ENCODE measurements at places on chromosomes 11 and 22.

DNA sequence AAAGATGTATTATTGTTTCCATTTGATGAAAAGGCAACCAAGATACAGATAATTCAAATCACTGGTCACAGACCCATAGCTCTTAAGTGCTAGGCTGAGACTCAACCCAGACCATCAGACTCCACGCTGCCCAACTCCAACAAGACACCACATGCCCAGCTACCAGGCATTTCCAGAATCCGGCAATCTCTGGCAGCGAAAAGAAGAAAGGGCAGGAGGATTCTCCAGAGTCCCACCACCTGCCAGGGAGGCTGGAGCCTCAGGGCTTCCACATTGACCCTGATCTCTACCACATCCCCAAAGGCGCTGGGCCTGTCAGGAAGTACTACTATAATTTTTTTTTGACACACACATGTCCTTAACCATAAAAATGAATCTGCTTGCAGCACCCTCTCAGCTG, 61.4 kb upstream of the ARFGAP3 start:
- no peak for DNase-seq

- no peak for DNase-seq
Measured at GRCh38 chr11:30538251-30538650, 47.9 kb downstream of the MPPED2 start.

GRCh38 chr11:74185695-74186094, 14.6 kb downstream of the PPME1 start:
- no peak for DNase-seq

DNA sequence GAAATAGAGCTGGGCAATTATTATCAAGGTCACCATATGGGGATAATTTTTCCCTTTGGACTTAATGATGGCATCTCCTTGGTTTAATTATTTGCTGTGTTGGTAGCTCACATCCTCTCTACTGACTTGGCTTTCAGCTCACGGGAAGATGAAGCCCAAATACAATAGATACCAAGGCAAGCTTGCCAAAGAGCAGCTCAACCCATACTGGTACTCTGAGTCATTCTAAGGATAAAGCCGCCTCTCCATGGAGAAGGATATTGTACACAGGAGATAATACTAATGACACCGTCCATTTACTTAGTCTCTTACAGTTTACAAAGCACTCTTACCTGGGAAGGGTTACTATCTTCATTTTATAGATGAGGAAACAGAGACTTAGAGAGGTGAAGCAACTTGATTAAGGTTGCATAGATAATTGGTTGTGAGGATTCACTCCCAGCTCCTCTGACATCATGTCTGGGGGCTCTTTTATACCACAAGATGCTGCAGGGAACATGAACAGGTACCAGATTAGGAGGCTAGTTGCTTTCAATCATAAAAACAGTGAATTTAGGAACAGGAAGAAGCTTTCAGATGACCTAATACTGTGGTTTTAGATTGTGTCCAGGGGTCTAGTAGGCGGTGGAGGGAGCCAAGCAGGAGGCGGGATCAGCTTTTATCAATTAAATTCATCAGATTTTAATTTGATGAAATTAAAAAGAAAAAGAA, 48.3 kb upstream of the PICALM start:
- DNase-seq, result no peak

DNA sequence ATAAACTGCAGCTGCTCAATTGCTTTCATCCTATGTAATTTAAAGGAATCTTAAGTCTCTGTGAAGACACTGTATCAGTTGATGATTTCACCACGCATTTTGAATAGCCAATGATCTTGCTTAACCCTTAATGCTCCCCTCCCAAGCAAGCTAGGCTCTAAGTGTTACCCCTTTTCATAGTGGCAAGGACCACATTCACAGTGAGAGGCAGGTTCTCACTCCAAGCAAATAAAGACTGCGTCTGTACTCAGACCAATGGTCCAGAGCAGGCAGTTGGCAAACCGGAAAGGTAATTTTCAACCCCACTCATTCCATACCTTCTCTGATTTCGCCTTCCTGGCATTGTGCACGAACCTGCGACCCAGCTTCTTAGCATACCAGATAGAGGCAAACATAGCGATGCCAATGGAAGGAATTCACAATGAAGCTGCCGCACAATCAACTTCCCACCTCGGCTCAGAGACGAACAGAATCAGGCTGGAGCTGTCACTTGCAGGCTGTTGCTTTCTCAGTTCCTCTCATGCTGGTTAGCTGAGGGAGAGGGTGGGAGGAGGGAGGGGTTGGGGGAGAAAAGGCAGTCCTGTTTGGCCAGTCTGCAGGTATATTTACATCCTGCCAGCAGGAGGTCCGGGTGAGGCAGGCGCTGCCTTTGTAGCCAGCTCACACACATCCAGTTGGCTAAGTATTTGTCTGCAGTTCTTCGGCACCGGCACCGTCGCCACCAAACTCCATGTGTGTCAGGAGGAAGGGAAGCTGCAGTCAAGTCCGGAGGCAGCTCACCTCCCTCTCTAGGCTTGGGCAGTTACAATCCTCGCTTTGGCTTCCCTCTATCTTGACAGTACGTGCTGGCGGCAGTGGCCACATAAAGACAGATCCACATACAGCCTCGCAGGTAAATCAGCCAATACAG, 1151.2 kb upstream of the CCDC90B start:
- no peak for DNase-seq

GRCh38 chr11:96235751-96236150, 107.2 kb downstream of the MAML2 start:
- no peak for DNase-seq

GRCh38 chr11:110366291-110366690, 63.5 kb upstream of the FDX1 start:
- no peak for DNase-seq

DNA sequence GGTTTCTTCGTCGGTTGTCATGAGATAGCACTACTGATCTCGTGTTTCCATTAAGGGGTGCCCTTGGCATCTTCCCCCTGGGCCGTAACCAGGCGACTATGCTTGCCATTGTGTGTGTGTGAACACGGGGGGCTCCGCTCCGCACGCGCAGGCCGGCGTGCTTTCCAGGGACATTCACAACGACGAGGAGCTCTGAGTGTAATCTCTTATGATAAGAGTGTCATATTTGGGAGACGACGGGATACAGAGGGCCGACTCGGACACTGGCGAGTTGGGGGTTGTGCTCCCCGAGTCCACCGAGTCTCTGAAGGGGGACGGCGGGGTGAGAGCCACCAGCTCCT, 170.9 kb upstream of the CTSC start:
- DNase-seq, result no peak

DNA sequence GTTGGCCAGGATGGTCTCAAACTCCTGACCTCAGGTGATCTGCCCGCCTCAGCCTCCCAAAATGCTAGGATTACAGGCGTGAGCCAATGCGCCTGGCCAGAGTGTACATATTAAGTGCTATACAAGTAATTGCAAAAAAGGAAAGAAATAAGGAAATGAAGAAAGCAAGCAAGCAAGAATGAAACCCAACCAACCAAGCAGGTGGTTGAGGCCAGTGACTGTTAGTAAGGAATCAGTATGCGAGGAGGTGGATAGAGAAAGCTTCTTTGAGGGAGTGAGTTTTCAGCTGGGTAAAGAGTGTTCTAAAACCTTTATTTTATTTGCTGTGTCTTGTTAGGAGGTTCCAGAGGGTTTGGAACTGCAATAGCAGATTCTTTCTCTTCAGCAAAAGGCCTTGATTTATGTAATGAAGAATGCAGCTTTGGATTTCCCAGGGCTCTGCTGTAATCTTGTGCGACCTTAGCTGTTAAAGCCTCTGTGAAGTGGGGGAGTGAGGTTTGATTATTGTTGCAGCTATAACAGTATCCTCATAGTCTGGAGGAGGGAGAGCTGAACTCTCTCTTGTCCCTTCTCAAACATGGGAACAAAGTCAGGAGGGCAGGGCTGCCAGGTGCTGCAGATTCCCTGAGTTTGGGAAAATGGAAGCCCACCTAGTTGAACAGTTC, 5.7 kb downstream of the AMPD3 start:
- DNase-seq, result no peak

GRCh38 chr11:45896422-45896984, 10.6 kb downstream of the FREY1 start:
- no peak for DNase-seq

GRCh38 chr11:112226831-112227401, 688 bp downstream of the PTS start:
- DNase-seq, result no peak

GRCh38 chr11:82890936-82891335, 9.3 kb downstream of the PRCP start:
- no peak for DNase-seq

DNA sequence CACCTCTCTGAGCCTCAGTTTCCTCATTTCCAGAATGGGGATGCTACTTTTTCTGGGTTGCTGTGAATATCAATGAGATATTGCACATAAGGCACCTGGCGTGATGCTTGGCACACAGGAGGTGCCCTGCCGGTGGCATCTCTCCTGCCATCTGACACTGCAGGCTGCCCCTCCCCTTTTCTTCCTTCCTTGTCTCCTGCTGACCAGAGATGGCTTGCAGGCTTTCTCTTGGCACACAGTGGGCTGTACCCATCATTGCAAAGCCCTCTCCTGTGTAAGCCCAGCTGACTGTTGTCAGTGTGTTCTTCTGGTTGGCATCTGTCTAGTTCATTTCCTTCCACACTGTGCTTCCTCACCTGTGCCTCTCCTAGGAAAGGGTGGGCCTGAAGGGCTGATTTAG, 91.7 kb downstream of the MYO18B start:
- no peak for DNase-seq

- no peak for DNase-seq
Measured at GRCh38 chr11:35324183-35324886, 95.0 kb downstream of the SLC1A2 start.

DNA sequence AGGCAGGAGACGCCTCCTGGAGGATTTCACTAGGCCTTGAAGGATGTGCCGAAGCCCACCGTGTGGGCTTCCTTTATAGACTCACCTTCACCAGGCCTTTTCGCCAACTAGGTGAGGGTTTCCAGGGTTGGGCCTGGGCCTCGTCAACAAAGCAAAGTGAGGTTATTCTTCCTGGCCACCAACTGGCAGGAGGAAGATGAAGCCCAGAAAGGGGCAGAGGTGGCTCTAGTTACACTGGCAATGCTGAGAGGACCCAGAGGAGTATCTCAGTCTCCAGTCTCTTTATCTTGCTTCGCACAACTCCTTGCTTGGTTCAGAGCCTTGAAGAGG, 404 bp upstream of the RELT start:
- no peak for DNase-seq

DNA sequence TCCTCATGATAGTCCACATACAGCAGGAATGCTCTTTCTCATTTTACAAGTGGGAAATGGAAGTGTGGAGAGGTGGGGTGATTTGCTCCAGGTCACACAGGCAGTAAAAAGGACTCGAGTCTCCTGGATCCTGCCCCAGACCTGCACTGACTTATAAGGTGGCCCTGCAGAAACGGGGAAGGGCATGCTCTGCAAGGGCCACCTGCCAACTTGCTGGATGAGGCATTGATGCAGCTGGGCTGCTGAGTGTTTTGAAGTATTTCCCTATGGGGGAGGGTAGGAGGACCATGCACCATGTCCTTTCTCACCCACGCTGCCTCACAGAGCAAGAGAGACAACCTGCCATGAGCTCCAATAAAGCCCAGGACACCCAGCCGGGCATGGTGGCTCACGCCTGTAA, 36.9 kb downstream of the OR6Q1 start:
- no peak for DNase-seq

- no peak for DNase-seq
Measured at GRCh38 chr11:86395061-86395551, 20.4 kb downstream of the CCDC81 start.

- no peak for DNase-seq
Measured at GRCh38 chr22:37925330-37925729, 19.2 kb downstream of the MICALL1 start.

GRCh38 chr11:69066122-69067112, 17.7 kb downstream of the TPCN2 start:
- no peak for DNase-seq

GRCh38 chr11:131154351-131154750, 216.1 kb upstream of the NTM start:
- no peak for DNase-seq

- no peak for DNase-seq
Measured at GRCh38 chr11:17581036-17581731, 34.1 kb downstream of the OTOG start.

DNA sequence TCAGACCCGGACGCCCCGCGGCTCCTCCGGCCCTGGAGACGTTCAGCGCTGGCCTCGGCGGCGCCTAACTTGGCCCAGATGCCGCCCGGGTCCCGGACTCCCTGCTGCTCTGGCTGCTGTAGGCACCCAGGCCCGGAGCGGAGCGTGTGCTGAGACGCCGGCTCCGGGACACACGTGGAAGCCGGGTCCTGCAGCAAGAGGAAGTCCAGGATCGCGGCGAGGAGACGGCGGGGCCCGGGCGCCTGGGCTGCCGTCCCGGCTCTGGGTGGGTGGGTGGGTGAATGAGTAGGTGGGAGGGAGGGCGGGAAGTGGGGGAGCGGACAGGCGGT, 223 bp downstream of the WT1 start:
- no peak for DNase-seq

DNA sequence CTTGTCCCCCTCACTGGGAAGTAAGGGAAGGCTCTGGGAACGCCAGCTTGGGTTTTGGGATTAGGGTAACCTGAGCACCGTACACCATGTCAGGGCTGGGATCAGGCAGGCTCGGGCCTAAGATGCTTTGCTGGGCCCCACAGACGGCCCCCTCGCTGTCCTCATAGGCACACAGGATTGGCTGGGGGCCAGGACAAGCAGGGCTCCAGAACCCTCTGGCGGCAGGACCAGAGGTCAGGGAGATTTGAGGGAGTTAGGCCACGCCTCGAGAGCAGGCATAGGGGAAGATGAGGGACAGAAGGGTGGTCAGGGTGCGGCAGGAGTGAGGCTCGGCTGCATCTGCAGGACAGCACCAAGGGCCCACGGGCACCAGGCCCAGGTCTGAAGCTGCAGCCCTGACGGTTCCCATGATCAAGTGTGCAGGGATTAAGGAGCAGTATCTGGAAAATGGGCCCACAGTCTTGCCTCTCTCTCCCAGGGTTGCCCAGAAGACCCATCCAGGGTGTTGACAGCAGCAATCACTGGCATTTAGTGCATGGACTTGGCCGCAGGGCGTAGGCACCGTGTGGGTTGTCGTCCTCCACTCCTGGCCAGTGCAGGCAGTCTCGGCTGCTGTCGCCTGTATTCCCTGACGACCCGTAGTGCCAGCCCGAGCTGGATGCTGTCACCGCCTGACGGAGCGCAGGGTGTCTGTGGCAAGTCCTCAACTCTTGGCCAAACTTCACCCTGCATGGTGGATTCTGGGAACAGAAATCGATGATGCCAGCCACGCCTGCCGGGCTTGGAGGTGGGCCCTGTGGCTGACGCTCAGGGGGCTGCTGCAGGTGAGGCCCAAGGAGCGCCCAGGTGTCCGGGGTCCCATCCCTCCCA, 15.7 kb upstream of the GNB1L start:
- DNase-seq, result no peak

- no peak for DNase-seq
Measured at GRCh38 chr22:39498802-39499201, 3.3 kb upstream of the MIEF1 start.

- DNase-seq, result no peak
Measured at GRCh38 chr11:68497761-68498160, 37.2 kb downstream of the PPP6R3 start.

- DNase-seq, result no peak
Measured at GRCh38 chr11:97454988-97455387, 1065.2 kb downstream of the JRKL start.

GRCh38 chr22:25704701-25705100, 37.3 kb upstream of the MYO18B start:
- DNase-seq, result no peak

All from HS-27A (cell line).